ENCODE measurements at places on chromosomes 7 and 10.

- no peak for DNase-seq
Measured at GRCh38 chr10:5538892-5539651, 14.3 kb downstream of the CALML3 start.

DNA sequence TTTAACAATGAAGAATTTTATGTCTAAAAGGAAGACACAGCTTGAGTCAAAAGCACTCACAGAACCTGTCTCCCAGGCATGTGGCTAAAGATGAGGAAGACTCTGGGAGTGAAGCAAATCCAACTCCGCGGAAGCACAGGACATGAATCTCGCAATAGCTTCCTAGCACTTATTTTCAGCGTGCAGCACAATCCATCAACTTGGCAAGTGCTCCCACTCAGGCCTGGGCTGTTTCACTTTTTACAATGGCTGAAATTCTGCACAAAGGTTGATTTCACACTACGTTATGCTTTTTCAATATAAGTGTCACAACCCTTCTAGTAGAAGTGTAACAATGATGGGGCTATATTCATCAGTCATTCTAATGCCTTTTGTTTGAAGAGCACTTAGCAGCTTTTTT, 180.2 kb downstream of the XPNPEP1 start:
- no peak for DNase-seq

- DNase-seq, result peak; percentile 99
Measured at GRCh38 chr7:107168233-107169119, at the start of gene HBP1. Gene HBP1, plus strand, starts transcription at chr7:107169003. Its CDS starts 10,891 bp downstream, at chr7:107179894.

DNA sequence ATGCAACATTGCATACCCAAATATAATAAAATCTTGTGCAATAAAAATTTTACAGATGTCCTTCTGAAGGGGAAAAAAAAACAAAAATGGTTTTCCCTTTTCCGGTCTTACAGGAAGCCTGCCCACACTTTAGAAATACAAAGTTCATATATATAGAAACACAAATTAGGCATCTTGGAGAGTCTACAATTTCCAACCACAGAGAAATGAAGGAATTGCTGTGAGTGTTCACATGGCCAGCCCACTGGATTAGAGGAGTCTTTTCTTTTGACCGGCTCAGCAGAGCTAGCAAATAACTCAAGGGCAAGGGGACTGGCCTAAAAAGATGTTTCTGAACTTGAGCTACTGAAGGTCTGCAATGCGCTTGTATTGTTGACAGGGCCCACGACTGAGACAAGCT, 92.4 kb downstream of the GLI3 start:
- no peak for DNase-seq

GRCh38 chr7:115722302-115722977, 308.1 kb downstream of the TFEC start:
- DNase-seq, result no peak

DNA sequence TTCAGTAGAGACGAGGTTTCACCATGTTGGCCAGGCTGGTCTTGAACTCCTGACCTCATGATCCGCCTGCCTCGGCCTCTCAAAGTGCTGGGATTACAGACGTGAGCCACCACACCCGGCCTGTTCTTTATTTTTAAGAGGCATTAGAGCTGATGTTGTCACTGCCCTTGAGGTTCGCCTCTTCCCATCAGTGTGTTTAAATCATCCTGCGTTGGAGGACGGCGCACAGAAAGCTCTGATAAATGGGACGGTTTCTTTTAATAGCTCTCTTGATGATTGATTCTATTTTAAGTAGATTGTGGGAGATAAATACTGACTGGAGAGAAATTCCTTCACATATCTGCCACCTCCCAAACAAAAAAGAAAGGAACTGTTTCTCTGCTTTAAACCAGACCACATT, 29.0 kb downstream of the UPP1 start:
- DNase-seq, result no peak

- no peak for DNase-seq
Measured at GRCh38 chr7:47393406-47393805, 188.5 kb downstream of the TNS3 start.

- DNase-seq, result no peak
Measured at GRCh38 chr10:2081501-2081900, 344.2 kb upstream of the ADARB2 start.

DNA sequence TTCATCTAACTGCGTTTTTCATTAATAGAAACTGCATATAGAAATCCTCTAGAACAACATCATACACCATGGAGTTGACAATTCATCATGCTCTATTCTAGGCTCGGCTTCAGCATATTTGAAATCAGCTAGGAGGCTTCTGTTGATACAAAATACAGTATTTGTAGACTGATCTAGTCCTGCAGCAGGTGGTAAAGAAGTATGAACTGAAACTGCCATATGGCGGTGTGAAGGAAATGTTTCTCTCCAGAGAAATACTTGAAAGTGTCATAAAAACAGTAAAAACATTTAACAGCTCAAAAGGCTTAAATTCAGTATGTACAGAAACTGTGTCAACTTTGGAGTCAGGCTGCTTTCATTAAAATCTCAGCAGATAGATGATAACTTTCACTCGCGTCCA, 32.0 kb upstream of the MYO3A start:
- DNase-seq, result no peak

- DNase-seq, result no peak
Measured at GRCh38 chr7:34073676-34074075, 168.3 kb downstream of the BMPER start.
